Left forelimb (tissue), 1 donor: ENCODE measurements at places on chromosomes 7 and 10.
A peak's percentile ranks its signal among the peaks of the same experiment; 100 is the strongest.

- DNase-seq: no peak
Observed at GRCh38 chr7:122833888-122834570, 52.2 kb downstream of the CADPS2 start.

DNA sequence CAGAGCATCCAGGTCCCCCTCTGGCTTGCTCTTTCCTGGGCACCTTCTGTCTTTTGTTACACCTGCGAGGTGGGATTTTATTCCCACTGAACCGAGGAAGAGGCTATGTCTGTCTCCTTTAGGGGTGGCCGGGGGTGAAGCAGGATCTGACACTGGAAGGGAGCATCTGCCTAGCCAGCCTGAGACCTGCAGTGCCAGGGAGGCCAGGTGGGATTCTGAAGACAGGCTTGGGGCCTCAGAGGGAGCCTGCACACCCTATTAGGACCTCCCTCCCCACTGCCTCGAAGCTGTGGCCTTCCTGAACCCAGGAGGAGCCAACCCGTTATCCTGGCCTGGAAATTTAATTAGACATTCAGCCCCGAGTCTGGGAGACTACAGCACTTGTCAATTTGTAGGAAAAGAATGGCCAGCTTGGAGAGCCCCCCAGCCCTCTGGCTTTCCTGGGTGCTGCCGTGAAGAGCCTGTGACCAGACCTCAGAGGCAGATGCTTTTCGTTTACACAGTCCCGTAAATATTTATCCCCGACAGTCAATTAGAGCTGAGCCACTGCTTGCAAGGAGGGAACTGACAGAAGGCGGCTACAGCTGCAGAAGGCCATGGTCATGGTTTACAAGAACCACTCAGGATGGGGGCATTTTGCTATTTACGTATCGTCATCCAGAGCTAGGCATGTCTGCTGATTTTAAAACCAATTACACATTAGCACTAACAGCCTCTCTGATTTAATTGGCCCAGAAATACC lies 19.7 kb downstream of the CHAT start:
- peak; percentile 38 for DNase-seq

DNA sequence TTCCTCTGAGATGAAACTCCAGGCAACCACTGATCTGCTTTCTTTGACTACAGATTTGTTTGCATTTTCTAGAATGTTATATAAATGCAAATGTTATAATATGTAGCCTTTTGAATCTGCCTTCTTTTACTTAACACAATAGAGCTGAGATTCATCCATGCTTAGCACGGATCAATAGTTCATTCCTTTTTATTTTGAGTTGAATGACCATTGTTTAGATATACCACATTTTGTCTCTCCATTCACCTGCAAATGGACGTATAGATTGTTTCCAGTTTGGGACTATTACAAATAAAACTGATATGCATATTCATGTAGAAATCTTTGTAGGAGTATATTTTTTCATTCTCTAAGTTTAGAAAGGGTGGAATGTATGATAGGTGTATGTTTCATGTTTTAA lies 57.7 kb downstream of the VPS41 start:
- DNase-seq: no peak

GRCh38 chr7:28082071-28082470 lies 98.5 kb downstream of the JAZF1 start:
- DNase-seq: no peak

DNA sequence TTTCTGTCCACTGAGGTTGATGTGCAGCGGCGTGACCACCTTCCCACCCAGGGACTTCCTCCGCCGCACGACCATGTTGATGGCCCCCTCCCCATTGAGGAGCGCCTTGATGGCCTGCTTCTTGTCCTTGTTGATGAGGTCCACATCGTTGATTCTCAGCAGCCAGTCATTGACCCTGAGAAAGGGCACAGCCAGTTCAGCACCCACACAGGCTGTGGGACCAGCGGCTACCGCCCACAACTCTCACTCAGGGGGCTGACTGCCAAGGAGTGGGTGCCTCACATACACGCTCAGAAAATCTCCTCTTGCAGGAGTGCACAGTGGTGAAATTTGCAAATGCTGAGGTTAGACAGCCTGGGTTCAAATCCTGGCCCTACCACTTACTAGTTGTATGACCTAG lies 97.2 kb downstream of the DLG5 start:
- no peak for DNase-seq

DNA sequence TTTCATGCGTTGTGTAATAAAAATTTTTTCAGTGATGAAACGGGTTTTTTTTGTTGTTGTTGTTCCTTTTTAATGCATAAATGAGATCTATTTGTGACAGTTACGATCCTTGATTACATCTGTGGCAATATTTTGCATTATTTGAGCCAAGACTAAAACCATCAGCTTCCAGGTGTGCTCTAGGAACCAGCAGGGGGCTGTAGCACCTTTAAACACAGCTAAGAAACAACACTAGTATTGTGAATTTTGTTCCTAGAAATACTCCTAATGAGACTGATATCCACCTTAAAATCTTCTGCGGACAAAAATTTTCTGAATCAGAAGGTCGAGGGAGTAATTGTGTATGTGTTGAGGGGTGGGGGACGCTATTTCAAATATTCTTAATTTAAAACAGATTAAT lies 52.6 kb downstream of the FGFBP3 start:
- no peak for DNase-seq

- DNase-seq: no peak
Observed at GRCh38 chr10:121942749-121943416, 15.1 kb upstream of the ATE1 start.

DNA sequence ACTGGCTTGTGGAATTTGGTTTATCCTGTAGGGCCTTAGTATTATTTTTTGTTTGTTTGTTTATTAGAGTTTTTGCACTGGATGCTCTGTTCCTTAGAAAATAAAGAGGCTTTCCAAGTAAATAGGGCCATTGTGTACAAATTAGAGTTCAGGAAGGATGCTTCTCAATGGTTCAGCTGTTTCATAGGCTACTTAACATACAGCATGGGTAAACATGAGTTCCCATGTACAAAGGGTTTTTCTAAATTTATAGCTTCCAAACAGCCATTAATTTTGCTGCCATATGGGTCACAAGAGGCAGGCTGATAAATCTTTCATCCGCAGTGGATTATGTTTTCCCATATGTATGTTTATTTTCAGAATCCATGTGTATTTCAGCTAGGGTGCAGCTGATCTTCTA lies 121.6 kb upstream of the WDR11 start:
- DNase-seq: no peak

DNA sequence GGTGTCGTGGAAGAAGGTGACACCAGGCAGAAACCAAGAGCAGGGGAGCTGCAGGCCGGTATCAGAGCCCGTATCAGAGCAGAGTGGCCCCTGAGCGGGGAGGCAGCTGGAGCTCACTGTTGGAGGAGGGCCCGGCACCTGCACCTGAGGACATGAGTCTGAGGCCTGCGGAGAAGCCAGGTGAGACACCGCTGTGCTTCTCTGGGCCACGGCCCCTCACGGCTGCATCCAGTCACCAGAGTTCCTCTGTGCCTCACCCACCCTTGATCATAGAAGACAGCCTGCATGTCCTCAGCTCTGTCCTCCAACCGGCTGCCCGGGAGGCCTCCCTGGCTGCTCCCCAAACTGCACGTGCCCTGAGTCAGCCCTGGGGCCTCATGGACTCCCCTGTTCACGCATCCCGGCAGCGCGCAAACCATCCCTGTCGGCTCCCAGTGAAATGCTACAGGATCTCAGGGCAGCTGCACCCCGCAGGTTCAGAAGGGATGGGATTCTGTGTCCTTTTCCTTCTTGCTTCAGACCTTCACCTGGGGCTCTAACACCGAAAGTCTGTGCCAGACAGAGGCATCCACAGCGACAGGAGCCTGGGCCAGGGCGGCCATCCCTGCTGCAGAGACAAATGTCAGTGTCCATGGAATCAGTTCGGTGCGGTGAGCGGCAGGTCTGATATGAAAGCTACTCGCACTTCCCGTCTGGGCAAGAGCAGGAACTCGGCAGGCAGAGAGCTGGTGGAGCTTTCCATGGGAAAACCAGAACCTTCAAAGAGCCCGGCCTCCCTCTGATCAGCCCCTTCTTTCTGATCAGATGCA lies 111.9 kb upstream of the FAM20C start:
- peak; percentile 61 for DNase-seq

DNA sequence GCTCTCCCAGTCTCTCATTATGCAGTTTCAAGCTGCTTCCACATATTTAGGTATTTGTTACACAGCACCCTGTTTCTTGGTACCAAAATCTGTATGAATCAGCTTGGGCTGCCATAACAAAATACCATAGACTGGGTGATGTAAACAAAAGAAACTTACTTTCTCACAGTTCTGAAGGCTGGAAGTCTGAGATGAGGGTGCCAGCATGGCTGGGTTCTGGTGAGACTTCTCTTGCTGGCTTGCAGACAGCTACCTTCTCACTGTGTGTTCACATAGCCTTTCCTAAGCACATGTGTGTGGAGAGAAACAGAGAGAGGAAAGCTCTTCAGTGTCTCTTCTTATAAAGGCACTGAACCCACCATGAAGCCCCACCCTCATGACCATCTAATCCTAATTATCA lies 15.7 kb upstream of the CBLL1 start:
- DNase-seq: no peak

- no peak for DNase-seq
Observed at GRCh38 chr7:110573862-110574528, 516.9 kb upstream of the LRRN3 start.

- no peak for DNase-seq
Observed at GRCh38 chr10:78025685-78026364, 3.5 kb downstream of the POLR3A start.

- DNase-seq: no peak
Observed at GRCh38 chr10:50605951-50606270, 17.8 kb downstream of the SGMS1 start.

GRCh38 chr7:76424413-76425111 lies at the start of gene ZP3:
ZP3 (plus strand) TSS chr7:76424950; CDS start chr7:76424965, 15 bp downstream.
- no peak for DNase-seq

DNA sequence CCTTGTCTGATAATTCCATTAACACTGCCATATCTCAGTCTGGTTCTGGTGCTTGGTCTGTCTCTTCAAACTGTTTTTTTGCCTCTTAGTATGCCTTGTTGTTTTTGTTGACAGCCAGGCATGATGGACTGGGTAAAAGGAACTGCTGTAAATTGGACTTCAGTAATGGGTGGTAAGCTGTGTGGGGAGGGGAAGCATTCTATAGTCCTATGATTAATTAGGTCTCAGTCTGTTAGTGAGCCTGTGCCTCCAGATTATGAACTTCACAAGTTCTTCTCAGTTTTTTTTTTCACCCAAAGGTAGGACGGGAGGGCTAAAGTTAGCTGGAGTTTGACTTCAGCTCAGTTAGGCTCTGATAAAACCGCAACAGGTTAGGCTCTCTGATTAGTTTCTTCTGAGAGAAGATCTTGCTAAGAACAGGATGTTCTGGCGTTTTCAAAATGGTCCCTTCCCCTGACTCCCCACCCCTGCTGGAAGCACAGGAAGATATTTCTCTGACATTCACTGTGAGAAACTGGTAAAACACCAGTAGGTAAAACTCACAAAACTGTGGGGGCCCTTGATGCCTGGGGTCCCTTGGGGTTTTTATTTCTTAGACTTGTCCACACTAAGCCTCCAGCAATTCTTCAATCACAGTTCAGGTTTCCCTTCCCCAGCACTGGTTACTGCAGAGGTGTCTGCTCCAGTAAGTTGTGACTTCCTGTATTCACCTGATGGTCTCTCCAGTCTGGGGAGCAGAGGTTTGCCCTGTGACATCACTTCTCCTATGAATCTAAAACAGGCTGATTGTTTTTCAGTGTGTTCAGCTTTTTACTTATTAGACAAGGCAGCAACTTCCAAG lies 43.3 kb upstream of the CCDC71L start:
- DNase-seq: no peak

DNA sequence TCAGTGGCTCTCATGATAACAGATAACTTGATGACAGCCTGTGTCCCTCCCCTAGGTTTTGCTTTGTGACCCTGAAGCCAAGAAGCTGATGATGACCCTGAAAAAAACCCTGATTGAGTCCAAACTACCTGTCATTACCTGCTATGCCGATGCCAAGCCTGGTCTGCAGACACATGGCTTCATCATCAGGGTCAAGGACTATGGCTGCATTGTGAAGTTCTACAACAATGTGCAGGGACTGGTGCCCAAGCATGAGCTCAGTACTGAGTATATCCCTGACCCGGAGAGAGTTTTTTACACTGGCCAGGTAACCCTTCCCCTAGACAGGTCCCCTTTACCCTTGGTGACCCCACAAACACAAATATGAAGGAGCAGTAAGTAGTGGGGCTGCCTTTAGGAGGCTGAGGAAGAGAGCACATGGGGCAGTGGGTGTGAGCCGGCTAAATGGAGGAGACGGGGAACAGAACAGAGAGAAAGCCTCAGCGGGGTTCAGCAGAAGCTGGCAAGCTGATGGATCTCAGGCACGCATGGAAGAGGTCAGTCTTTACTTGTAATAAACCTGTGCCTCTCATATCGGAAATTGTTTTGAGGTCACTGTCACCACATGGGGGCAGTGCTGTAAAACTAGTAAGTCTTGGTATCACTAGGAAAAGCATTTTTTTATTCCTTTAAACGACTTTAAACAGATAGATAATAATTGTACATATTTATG lies 20.2 kb downstream of the PDCD11 start:
- no peak for DNase-seq

DNA sequence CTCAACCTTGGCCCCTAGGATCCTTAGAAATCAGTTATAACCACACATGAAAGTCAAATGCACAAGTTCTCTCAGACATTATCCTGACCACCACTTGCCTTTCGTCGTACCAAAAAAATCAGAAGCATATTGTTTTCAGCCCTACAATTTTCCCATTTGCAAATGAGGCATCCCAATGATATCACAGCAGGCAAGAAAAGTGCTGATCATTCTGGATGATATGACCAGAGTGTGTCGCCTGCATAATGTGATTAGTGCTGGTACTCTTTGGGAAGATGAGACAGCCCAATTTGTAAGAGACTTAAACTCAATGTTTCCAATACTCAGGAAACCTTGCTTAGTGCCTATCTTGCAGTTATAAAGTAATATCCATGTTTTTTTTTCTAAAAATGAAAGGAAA lies 168.0 kb downstream of the SORCS1 start:
- no peak for DNase-seq

- DNase-seq: no peak
Observed at GRCh38 chr7:155763691-155764437, 48.4 kb downstream of the SHH start.

DNA sequence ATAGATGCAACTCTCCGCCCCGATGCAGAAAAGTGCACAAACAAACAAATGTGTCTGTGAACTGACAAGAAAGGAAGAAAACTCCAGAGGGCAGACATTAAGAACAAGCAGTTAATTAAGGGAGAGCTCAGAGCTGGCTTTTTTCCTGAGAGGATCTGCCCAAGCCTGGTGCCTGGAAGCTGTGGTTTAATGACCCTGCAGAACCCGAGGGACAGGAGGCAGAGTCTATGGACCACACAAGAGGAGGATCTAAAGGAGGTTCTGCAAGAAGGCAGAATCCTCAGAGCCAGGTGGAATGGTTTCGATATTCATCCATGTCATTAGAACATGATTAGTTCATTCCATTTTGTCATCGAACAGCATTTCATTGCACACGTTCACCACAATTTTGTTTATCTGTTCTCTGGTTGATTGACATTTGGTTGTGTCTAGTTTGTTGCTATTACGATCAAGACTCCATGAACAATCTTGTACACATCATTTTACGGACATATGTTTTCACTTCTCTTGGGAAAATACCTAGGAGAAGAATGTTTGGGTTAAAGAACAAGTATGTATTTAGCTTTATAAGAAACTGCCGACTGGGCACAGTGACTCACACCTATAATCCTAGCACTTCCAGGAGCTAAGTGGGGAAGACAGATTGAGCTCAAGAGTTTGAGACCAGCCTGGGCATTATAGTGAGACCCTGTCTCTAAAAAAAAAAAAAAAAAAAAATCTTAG lies 560.2 kb downstream of the CALN1 start:
- no peak for DNase-seq
